ENCODE measurements at places on chromosomes 12 and 14. TPM values are rescaled to one million over a fixed set of nuclear protein-coding genes. Genes with fewer than 3 reads are reported as not detected.
A peak's percentile ranks its signal among the peaks of the same experiment; 100 is the strongest.

DNA sequence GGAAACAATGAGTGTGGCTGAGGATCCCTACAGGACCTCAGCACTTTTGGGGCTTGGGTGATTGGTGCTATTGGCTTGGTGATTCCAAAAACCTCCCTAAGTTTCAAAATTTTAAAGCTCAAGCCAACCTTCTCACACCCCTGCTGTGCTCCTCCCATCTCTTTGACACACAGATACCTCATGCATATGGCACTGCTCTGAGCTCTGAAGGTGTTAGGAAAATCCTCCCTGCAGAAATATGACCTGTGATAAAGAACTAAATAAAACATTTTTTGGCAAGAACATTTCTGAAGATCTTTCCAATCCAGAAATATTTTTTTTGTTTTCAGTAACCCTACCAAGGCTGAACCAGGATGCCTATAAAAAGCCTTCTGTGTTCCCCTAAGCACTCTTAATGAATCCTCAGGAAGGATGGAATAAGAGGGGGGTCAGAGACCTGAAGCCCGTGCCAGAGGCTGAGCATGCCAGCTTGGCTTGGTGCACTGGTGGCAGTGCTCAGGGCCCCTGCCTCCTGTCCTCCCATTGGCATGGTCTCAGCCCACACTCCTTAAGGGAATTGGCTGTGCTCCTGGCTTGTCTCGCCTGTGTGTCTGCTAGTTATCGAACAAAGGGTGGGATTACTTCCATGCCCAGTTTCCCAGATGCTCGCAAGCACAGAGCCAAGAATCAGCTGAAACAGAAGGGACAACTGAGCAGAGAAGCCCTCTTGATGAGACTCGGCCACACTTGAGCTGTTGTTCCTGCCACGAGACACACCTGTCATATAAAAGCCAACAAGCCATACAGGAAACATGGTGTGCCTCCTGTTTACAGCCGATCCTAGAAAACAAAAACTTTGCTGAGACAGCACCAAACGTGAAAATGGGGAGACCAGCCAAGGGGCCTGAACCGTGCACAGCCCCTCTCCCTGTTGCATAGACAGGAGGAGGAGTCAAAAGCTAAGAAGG is 132.7 kb upstream of the EEA1 start:
- no peak for DNase-seq

DNA sequence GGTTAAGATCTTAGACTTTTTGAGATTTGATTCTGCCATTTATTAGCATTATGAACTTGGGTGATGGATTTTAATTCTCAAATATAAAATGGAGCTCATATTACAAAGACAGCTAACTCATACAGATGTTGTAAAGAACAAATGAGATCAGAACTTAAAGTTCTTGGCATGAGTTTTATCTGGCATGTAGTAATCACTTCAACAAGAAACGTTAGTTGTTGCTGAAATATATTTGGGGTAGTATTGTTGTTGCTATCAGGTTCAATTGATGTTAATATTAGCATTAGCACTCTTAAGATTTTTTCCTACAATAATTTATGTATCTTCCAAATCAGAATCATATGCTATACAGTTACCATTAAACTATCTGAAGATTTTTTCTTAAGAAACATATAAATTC is 71.0 kb downstream of the SLC6A15 start:
- DNase-seq: no peak

GRCh38 chr14:66745078-66745477 is 237.1 kb downstream of the GPHN start:
- no peak for DNase-seq

DNA sequence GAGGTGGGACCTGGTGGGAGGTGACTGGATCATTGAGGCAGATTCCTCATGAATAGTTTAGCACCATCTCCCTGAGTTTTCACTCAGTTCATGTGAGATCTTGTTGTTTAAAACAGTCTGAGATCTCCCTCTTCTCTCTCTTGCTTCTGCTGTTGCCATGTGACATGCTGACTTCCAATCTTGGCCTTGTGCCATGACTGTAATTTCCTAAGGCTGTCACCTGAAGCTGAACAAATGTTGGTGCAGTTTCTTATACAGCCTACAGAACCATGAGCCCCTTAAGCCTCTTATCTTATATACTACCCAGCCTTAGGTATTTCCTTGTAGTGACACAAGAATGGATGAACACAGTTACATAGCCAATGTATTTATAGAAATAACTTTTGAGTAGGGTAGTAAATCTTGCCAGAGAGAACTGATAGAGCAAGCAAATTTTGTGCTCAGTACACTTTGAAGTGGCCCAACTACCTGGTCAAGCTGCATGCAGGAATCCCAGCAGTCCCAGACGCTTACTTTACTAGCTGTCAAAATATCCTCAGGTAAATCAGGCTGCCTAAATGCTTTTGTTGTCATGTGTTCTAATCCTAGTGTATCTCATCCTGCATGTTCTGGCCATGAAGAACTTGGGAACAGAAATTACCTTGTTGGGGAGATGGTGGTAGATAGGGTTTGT is 445.6 kb upstream of the MIS18BP1 start:
- DNase-seq: no peak

The AMN gene
- total RNA-seq: 0.20 TPM

GRCh38 chr14:26522967-26523366 is 74.9 kb downstream of the NOVA1 start:
- no peak for DNase-seq

DNA sequence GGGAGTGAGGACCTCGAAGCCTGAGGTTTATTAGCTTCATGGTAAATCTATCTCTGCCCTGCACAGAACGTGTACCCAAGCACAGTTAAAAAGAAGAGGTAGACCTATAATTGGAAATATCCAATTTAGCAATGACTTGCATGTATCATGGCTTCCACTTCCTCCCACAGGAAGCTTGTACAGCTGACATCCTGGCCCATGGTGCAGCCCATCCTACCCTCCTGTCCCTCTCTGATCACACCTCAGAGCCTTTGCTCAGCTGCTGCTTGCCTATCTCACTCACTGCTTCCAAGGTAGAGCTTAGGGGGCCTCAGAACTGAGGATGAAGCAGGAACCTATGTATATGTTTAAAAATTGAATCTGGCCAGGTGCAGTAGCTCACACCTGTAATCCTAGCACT is 4.3 kb upstream of the BCDIN3D start:
- DNase-seq: no peak

GRCh38 chr12:48165089-48165981 is 8.0 kb upstream of the ASB8 start:
- peak; percentile 54 for DNase-seq

The RNFT2 gene
- 16.5 TPM for total RNA-seq

The SCFD1 gene
- 108 TPM for total RNA-seq

GRCh38 chr12:44381341-44381740 is 494.8 kb downstream of the NELL2 start:
- DNase-seq: no peak

GRCh38 chr12:6334940-6335450 is 6.9 kb downstream of the TNFRSF1A start:
- no peak for DNase-seq

DNA sequence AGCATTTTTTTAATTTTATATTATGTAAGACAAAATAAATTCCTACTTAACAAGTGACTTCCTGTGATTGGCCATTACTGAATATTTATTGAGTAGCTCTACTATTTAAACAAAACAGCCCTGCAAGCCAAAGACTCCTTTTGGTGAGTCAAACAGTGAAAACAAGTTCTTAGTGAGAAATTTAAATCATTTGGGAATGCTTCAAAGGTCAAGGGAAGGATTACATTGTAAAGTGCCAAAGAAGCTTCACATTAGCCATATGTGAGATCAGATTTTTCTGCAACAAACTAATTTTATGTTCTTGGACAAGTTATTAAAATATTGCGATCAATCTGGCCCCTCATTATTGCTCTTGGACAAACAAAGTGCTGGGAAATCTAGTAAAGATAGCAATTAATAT is 795.4 kb upstream of the MGAT4C start:
- DNase-seq: no peak

Data from NCI-H460 (cell line).